ENCODE measurements at places on chromosomes 12 and 14.

DNA sequence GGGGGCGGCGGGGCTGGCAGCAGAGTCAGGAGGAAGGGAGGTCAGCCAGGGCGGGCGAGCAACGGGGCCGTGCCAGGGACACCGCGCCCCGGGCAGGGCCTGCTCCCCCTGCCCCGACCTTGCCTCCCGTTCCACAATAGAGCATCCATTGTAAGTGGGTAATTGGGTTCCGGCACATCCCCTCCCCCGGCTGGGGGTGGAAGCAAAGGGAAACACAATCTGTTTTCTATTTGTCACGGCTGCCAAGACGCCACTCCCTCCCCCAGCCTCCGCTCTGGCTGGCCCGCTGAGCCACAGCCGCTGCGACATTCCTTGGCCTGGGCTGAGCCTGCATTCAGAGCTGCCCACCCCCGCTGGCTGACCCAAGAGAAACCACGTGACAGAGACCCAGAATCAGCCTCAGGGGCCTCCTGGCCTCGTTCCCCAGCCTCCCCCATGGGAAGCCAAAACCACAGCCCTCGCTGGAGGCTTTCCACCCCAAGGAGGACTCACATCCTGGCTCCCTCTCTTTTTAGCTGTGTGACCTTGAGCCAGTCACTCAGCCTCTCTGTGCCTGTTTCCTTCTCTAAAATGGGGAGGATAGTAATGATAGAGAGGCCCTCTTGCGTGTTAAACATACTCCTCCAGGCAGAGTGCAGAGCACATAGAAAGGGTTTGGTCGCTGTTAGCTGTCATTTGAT, 117.6 kb downstream of the SCARB1 start:
- peak; percentile 90 for DNase-seq

- DNase-seq = peak; percentile 62
Measured at GRCh38 chr12:68189821-68190242, 30.3 kb upstream of the IFNG start.

DNA sequence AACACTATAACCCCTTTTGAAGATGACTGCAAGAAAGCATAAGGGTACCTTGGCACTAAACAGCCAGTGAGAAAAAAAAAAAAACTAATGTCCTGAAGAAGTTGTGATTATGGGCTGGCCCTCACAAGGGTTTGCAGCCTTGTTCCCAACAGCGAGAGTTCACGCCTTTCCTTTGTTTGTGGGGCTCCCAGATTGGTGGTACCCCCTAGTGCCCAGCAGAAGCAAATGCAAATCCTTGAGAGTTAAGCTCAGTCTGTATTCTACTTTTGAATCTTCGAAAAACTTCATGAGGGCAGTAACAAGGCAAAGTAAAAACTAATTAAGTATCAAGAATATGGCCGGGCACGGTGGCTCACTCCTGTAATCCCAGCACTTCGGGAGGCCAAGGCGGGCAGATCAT, 238.9 kb upstream of the LMO3 start:
- DNase-seq = peak; percentile 1

GRCh38 chr12:64752833-64753238, 6.4 kb downstream of the GNS start:
- peak; percentile 61 for DNase-seq

DNA sequence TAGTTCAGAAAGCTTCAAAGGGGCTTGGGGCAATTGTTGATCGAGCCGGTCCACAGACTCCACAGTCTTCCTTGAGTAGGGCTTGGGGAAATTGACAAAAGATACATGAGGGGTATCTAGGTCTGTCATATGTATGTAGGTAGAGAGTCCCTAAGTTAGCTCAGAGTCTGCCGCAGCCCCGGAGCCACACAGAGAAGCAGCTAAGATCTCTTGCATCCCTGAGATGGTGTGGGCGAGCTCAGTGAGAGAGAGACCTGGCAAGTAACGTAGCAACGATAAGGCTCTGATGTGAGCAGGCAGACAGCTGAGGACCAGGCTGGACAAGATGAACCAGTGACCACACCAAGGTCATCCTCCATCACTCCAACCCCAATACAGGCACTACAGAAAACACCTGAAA, 297.6 kb downstream of the TMEM132D start:
- DNase-seq = no peak

DNA sequence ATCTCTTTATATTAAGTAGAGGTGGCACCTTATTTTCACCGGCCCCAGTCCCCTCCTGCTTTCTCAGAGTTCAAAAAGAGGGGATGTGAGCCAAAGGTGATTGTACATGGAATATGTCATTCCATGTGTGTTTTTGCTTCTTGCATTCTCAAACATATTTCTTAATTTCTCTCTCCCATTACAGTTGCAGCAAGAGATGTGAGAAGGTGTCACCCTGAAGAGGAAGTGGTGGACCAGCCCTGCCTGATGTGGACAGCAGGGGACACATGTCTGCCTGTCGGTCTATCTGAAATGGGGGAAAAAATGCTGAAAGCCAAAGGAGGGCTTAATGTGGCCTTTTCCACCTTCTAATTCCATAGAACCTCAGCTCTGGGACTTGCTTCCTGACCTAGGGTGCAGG, 1.9 kb upstream of the FOXN3 start:
- DNase-seq = no peak

DNA sequence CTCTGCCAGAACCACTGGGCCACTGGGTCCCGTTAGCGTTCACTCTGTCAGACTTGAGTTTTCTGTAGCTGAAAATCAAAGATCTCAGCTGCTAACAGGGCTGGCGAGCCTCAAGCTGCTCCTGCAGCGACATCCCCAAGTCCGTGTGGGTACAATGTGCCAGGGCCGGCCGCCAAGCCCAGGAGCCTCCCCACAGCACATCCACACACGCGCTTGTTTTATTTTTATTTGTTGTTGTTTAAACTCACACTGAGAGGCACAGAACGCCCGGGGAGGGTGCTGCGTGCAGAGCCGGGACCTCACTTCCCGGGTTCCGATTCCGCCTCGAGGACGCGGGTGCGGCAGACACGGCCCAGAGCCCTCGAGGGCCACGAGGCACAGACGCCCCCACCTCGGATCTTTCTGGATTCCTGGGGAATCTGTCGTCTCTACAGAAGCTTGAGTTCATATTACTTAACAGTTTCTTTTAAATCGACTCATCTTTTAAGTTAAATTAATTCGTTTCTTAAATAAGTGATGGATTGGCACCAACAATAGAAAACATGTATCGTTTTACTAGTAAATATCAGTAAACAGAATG, 9.3 kb downstream of the GALNT9 start:
- no peak for DNase-seq

DNA sequence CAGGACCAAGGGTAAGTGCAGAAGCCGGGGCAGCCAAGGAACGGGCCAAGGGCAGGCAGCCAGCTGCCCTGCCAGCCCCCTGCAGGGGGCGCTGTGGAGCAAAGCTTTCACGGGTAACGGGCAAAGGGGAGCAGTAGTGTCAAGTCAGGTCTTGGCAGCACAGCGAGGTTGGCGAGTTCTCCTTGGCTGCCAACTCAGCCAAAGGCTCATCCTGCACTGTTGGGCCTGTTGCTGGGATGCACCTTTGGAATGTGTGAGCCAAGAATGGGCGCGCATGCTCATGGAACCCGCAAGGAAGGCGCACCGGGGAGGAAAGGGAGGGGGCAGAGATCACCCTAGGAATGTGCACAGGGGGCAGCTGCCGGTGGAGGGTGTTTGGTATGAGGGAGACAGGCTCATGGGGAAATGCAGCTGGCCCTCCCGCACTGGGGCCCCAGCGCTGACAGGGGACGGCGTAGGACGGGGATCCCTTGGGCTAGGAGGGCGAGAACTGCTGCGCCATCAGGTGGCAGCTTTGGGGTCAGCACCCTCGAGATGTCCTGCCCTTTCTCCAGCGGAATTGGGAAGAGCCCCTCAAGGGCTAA, 138.0 kb downstream of the ASCL4 start:
- DNase-seq = peak; percentile 6

GRCh38 chr12:82412246-82412645, 53.9 kb downstream of the METTL25 start:
- peak; percentile 13 for DNase-seq

- DNase-seq = no peak
Measured at GRCh38 chr12:116360579-116361413, 83.3 kb upstream of the MED13L start.

DNA sequence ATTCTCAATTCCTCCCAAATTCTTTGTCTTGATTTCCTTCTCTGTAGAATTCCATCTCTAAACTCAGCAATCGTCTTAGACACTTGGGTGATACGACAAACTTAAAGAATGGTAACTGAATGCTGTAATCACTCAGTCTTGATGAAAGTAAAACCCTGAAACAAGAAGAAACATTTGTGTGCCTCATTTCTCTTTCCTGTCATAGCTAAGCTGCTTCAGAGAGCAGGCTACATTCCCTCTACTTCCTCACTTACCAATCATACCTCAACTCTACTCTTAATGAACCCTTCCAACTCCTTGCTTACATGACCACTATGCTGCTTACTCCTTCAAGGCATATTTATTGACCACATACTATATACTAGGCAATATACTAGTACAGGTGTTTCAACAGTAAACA, 8.3 kb downstream of the MAP4K5 start:
- DNase-seq = no peak

DNA sequence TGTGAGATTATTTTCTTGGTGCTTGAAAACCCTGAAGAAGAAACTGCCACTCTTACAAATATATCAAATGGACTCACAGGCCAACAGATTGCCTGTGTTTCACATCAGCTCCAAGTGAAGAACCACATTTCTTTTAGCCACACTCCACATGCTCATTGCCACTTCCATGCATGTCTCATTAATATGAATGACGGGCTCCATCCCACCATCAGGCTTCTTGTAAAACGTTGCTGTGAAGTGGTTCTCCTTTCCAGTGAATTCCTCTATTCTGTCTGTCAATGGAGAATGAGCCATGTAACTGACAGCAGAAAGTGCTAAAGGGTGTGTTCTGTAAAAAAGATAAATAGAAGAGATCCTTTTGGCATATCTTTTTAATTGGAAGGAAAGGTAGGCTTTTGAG, 188.2 kb upstream of the RMST start:
- no peak for DNase-seq

DNA sequence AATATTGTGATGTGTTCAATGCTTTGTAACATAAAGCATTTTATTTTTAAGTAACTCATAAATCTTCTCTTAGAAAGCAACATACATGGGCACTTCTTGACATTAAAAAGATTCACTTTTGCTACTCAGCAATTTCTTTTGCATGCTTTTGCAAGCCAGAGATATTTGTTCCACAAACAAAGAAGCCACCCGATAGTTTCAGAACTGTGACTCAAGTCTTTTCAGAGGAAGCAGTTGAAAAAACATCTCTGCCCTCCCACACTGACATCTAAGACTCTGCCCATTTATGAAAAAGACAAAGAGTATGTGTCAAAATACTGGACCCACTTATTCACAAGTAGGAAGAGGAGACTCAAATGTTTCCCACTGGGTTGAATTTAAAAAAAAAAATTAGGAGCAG, 7.5 kb downstream of the APPL2 start:
- DNase-seq = peak; percentile 68

DNA sequence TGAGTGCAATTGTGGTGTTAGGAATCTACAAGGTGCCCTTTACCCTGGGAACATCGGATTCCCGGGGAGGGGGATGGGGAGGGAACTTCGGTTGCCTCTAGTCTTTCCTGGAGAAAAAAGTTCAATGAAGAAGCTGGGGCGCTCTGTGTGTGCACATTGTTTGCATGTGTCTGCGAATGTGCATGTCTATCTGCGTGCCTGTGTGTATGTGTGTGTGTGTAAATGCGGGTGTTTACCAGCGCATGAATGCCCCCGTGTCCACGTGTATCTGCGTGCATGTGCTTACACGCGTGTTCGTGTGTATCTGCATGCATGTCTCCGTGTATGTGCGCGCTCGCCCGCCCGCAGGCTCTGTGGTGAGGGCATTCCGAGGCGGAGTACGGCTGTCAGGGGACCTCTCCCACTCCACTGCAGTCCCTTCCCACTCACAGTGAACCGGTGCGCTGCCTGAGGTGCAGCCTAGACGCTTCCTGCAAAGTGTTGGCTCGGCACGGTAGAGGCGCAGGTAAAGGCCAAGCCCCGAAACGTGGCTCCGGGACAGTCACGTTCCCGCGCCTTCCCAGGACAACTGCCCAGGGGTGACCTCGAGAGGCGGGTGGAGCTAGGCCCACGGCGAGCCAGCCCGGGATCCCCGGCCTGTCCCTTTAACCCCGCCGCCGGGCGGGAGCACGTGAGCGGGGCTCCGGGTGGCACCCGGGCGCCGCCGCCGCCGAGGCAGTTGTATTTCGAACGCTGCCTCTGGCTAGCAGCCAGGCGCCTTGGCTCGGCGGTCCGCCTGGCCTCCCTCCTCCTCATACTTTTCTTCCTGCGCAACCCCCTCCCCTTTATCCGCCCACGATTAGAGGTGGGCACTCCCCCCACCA, 539 bp upstream of the HMGA2 start:
- DNase-seq = peak; percentile 48

GRCh38 chr12:107992870-107993451, 136.1 kb upstream of the WSCD2 start:
- peak; percentile 3 for DNase-seq

DNA sequence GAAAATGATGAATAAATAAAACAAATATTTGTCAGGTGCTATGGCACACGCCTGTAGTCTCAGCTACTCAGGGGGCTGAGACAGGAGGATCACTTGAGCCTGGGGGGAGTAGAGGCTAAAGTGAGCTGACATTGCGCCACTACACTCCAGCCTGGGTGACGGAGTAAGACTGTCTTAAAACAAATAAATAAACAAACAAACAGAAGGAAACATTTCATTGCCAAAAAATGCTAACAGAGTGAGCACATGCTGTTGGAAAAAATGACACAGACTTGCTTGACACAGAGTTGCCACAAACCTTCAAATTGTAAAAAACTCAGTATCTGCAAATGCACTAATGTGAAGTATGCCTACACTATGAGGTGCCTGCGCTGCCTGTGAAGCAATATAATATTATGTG, 50.8 kb upstream of the AP4S1 start:
- DNase-seq = peak; percentile 48

DNA sequence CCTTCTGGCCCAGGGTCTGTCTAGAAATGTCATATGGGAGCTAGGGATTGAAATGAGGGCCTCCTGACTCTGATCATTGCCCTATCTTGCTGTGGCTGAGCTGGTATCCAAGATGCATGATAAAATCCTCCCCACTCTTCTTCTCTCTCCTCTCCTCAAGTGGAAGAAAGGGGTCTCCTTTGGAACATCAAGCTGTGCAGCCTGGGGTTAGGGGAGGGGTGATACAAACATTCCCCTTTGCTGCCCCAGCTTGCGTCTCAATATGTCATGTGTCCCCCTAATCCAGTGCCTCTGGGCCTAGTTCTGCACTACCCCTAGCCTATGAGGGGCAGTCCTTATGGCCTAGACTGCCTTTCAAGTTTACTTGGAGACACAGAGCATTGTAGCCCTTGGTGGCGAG, 8.5 kb downstream of the RDH16 start:
- no peak for DNase-seq

DNA sequence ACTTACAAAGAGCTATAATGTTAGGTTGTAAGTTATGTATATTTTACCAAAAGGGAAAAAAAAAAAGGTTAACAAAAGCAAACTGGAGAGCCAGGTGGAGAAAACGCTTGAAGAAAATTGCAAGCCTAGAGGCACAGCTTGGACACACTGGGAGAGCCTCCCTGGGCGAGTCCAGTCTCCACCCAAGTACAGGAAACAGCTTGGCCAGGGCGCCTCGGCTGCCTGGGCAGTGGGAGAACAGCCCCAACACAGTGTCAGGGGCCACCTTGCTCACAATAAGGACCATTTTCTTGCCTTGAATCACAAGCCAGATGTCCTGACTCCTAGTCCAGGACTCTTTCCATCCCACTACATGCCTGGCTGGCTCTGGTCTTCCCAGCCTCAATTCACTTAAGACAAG, 33.3 kb downstream of the TTC7B start:
- DNase-seq = no peak

- DNase-seq = no peak
Measured at GRCh38 chr12:92529944-92530343, 172.8 kb upstream of the PLEKHG7 start.
